ENCODE measurements at places on chromosomes 11 and 22.

DNA sequence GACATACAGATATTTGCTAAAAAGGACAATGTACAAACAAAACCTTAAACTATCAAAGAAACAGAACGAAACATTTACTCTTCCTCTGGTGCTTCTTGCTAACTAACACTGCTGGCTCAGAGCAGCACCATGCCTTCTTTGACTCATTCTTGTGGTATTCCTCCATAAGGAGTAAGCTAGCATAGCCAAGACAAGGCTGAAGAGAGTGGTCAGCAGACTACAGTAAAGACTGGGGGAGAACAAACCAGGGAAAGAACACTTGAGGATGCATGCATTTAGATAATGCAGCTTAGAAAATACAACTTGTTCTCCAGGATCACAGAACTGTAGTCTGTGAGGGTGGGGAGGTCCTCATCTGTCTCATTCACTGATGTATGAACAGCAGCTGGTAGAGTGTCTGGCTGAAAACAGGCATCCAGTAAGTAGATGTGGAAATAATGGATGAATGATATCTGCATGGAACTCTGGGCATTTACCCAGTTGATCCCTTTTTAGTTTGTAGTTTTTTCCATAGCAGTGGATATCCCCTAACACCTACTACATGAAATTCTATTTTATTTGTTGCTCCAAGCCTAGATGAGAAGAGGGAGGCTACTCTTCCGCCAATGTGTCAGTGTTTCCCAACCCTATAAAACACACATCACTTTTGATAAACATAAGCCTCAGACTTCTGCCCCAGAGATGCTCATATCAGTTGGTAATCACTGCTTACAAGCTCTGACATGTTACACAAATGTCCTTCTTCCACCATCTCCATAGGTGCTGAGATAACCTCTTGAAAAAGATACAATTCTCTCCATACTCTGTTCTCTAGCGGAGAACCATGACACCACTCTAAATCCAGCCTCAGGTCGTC is 7.3 kb downstream of the SNX19 start:
- no peak for DNase-seq

GRCh38 chr11:91178366-91178765 is 955.5 kb upstream of the CHORDC1 start:
- DNase-seq: no peak

DNA sequence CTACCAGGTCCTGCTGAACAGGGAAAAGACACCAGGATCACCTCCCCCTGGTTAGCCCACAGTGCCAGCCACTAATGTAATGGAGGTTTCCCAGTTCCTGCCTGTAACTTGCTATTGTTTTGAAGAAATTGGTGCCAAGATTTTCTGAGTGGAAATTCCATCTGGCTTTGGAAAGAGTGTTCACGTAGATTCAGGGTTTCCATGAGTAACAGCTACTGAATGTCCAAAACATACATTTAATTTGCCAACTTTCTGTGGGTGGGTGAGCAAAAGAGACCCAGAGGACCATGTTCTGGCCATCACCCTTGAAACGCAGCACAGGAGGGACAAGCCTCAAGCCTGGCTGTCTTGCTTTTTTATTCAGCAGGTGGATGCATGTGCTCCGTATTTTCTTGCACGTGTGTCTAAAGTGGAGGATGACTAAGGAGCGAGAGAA is 8.8 kb upstream of the DKK3 start:
- DNase-seq: no peak

DNA sequence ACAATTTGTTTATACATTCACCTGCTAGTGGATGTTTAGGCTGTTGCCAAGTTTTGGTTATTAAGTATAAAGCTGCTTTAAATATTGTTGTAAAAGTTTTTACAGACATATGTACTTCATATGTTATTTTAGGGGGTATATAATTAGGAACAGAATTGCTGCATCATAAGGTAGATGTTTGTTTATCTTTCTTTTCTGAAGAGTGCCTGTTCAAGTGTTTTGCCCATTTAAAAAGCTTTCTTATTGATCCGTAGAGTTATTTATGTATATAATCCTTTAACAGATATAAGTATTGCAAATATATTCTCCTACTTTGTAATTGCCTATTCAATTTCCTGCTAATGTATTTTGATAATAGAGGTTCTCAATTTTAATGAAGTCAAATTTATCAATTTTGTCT is 11.3 kb upstream of the CCDC81 start:
- no peak for DNase-seq

GRCh38 chr11:16542353-16542752 is 186.0 kb upstream of the SOX6 start:
- DNase-seq: no peak

DNA sequence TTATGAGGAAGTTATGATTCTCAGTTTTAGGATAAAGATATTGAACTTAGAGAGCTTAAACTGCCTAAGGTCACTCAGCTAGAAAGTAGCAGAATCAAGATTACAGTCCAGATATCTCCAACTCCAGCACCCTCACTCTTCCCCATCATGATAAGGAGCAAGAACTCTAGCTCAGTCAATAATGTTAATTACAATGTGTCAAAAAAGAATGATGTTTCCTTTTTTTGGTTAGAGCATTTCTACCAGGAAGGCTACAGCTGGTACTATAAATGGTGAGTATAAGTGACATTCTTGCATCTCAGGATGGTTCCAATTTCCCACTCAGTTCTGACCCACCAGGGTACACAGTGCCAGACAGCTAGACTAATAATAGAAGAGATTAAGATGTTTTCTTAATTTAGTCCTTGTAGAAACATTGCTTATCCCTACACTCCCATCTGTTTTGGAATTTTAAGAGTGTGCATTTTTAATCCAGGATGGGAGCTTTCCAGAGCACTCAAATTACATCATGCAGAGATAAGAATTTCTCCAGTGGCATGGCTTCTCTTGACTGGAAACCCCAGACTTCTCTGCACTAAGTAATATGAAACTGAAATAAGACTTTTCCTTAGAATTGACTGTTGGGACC is 21.6 kb upstream of the BBOX1 start:
- DNase-seq: no peak

- no peak for DNase-seq
These were observed 24.5 kb upstream of the MMP8 start for GRCh38 chr11:102749101-102749722.

- no peak for DNase-seq
These were observed 59.9 kb upstream of the POU2AF1 start for GRCh38 chr11:111438846-111439520.

GRCh38 chr11:85133636-85134035 is 493.5 kb downstream of the DLG2 start:
- no peak for DNase-seq

GRCh38 chr11:20158597-20159257 is 1.5 kb downstream of the DBX1 start:
- peak; percentile 62 for DNase-seq

DNA sequence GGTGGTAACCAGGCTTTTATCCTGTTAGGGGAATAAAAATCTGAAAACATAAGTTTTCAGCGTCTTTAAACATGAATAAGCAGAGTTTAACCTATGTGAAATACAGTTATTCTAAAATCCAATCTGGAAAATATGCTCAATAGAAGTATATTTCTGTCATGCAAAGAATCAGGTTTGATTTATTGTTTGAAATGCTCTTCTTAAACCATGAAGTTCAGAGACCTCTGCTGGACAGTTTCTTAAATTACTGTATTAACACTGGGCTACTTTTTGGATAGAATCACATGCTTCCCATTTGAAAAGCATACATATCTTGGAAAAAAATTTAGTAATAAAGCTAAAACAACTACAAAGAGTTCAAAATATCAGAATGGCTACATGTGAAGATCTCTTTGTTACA is 25.4 kb downstream of the APIP start:
- no peak for DNase-seq

DNA sequence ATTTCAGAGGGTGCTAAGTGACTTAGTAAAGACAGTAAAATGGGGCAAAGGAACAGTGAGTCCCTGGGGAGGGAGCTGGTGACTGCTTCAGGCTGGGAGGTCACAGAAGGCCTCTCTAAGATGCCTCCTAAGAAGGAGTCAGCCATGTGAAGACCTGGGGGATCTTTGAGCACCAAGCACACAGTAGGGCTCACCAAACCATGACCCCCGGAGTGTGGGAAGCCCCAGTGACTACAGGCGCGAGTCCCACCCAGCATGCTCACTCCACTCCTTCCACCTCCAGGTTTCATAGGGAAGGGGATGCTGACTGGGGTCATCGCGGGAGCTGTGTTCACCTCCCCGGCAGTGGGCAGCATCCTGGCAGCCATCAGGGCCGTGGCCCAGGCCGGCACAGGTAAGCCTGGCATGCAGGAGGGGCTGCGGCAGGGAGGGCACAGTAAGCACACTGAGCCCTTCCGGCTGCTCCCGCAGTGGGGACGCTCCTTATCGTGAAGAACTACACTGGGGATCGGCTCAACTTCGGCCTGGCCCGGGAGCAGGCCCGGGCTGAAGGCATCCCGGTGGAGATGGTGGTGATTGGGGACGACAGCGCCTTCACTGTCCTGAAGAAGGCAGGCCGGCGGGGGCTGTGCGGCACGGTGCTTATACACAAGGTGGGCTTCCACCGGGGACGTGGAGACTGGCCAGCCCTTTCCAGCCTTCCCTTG is 5.9 kb downstream of the TKFC start:
- no peak for DNase-seq

GRCh38 chr11:86592047-86592591 is 80.3 kb downstream of the ME3 start:
- DNase-seq: no peak

Measured in left ventricle myocardium superior (tissue), 1 donor.